ENCODE measurements at places on chromosomes 4 and X.

DNA sequence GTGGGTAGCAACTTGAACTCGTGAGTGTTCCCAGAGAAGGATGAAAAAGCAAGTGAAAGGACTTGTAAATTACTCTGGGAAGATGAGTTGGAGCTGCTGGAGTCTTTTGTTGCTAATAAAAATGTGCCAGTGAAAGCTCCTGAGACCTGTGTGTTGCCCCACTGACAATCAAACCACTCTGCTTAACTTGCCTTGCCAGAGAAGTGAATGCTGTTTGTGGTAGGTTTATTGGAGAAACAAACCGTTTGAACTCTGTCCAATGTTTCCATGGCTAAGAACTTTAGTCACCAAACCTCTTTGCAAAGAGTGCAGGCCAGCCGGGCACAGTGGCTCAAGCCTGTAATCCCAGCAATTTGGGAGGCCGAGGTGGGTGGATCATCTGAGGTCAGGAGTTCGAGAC is 586.9 kb downstream of the PCDH7 start:
- DNase-seq: no peak

- no peak for DNase-seq
Observed at GRCh38 chr4:148077581-148077980, 345.7 kb downstream of the ARHGAP10 start.

GRCh38 chrX:132373610-132374009 is 115.2 kb downstream of the MBNL3 start:
- no peak for DNase-seq

DNA sequence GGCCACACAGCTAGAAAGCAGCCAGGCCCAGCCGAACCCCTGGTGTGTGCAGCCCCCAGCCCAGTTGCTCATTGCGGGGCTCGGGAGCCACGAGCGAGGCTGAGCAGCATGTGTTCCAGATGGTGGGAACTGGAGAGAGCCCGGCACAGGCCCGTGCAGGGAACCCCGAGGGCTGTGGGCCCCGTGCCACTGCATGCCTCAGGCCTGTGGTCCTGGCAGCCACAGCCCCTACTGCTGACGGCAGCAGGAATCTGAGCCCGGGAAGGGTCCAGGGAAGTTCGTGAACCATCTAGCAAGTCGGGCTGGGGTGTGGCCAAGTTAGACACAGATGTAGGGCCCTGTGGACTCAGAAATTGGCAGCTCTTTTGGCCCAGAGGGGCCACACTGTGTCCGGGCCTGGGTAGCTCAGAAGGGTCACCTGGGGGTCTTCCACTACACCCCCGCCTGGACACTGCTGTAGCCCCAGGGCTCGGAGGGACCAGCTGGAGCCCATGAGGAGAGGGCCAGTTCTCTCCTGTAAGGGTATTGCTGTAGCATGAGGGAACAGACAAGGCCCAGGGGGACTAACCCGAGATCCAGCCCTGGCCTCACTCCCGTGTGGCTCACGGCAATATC is 12.1 kb downstream of the HTRA3 start:
- peak; percentile 86 for DNase-seq

GRCh38 chr4:2765832-2766526 is 9.8 kb upstream of the TNIP2 start:
- DNase-seq: no peak

DNA sequence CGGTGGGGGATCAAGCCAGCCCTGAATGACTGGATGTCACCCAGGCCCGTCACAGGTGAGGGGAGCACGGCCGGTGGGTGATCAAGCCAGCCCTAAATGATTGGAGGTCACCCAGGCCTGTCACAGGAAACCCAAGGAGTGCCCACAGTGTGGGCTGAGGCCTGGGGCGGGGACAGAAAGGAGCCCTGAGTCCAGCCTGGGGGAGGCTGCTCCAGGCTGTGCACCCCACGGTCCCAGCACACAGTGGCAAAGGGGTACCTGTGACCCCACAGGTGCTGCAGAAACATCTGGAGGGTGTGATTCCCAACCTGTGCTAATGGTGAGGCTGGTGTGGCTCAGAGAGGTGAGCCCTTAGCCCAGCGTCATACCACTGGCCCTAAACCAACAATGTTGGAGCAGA is 6.2 kb upstream of the CPLX1 start:
- no peak for DNase-seq

DNA sequence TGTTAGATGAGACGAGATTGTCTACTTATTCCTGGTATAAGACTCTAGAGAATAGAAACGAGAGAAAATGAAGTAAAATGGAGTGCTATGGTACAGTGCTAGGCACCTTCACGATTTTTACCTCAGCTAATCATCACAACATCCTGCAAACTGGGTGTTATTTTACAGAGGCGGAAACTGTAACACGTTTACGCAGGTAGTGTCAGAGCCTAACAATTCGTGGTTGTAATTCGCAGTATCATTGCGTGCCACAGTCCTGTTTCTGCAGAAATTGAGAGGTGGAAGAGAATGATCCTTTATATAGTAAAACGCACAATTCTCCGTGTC is 383 bp upstream of the TBC1D19 start:
- no peak for DNase-seq

DNA sequence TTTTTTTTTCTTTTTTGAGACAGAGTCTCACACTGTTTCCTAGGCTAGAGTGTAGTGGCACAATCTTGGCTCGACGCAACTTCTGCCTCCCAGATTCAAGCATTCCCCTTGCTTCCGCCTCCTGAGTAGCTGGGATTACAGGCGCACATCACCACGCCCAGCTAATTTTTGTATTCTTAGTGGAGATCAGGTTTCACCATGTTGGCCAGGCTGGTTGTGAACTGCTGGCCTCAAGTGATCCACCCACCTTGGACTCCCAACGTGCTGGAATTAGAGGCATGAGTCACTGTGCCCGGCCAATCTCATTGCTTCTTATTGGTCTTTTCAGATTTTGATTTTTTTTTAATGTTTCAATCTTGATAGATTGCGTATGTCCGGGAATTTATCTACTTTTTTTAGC is 124.4 kb downstream of the NBDY start:
- peak; percentile 70 for DNase-seq

DNA sequence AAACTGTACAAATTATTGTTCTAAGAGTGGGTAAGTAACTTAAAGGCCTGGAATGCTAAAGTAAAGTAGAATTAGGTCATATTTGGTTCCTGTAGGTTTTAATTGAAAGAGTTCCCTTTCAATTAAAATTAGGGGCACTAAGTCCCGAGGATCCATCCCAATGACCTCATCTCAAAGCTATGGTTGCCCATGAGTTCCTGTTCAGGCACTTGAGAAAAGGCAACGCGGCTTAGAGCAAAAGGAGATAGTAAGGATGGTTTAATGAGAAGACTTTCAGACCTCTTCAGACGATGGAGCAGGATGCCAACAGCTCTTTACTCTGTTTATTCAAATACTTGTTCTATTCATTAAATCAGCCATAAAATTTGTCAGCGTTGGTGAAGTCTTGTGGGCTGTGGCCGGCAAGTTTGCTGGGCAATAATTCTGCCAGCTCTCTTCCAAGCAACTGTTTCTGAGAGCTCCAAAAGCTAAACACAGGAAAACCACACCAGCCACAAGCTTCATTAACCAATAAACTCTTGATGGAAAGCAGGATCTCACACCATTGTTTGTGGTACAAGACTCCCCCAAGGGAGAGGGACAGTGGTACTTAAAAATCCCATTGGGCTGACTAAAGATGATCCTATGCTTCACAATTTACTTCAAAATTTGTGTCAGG is 167.4 kb downstream of the COL4A6 start:
- DNase-seq: peak; percentile 58

- no peak for DNase-seq
Observed at GRCh38 chrX:120269373-120270035, 18.9 kb downstream of the ZBTB33 start.

DNA sequence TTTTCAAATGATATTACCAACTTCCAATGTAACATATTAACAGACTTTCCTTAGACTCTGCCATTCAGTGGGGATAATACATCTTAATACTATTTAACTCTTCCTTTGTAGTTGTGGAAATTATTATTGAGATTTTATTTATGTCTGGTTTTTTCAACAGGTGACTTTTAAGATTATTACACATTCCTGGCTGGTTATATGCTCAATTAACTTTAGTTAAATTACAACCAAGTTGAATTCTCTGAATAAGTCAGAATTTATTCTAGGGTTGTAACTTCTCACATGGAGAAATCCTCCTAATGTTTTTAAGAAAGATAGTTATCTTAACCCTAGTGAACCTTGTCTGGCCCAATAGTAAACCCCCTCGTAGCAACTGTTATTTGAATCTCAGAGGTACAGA is 107.3 kb downstream of the SLC10A6 start:
- no peak for DNase-seq

GRCh38 chr4:98771959-98772632 is 113.7 kb upstream of the TSPAN5 start:
- no peak for DNase-seq

DNA sequence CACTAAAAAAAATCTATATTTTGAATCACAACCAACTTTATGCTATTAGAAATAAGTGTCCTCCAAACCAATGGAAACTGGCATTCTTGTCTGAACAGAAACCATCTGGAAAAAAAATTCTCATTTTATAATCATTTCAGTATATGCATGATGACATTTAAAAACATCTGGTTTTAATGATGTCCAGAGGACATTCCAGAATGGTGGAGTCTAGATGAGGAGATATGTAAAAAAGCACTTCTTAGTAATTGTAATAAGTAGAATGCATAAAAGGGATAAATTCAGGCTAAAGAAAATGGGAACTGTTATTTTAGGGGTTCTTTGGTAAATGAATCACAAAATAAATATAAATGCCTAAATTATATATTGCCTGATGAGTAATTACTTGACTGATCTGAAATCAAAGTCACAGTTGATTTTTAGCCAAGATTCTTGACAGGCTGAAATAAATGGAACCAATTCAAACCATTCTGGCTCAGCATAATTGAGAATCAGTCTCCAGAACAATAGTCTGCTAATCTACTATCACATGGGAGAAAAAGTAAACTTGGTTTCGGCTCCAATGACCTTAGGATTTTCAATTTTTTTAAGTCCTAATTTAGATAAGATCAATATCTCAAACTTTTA is 636.6 kb downstream of the FAT4 start:
- peak; percentile 2 for DNase-seq

GRCh38 chr4:30920043-30920442 is 199.9 kb downstream of the PCDH7 start:
- DNase-seq: no peak

GRCh38 chr4:742742-743311 is 37.2 kb downstream of the PCGF3 start:
- peak; percentile 28 for DNase-seq

GRCh38 chr4:159582685-159583084 is 479.8 kb downstream of the RAPGEF2 start:
- DNase-seq: no peak

GRCh38 chr4:177128306-177128705 is 181.4 kb upstream of the NEIL3 start:
- peak; percentile 20 for DNase-seq

- peak; percentile 75 for DNase-seq
Observed at GRCh38 chrX:153766098-153766817, 2.2 kb downstream of the PLXNB3 start.

GRCh38 chrX:71910986-71911730 is 513 bp downstream of the NHSL2 start:
- DNase-seq: no peak

GRCh38 chr4:73918058-73918457 is 48.9 kb downstream of the CXCL1 start:
- no peak for DNase-seq

- no peak for DNase-seq
Observed at GRCh38 chr4:81664079-81664478, 192.4 kb upstream of the RASGEF1B start.

DNA sequence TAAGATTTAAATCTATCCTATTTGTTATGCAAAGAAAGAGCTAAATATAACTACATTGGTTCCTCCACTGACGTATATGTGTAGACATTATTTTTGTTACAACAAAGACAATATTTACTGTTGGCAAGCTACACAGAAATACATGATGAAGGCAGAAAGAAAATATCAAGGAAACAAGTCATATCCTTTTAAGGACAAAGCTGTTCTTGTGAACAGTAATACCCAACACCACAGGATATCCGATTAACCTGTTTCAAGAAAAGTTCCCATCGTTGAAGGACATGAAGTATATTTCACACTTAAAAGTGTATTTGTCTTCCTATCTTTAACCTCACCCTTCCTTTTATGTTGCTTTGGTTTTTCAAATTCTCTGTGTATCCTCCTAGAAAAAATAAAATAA is 235.8 kb upstream of the AADAT start:
- DNase-seq: no peak

- DNase-seq: no peak
Observed at GRCh38 chrX:150094996-150095395, 156.7 kb upstream of the EOLA2 start.

- no peak for DNase-seq
Observed at GRCh38 chr4:83631066-83631465, 95.2 kb downstream of the GPAT3 start.

- DNase-seq: peak; percentile 64
Observed at GRCh38 chr4:137664046-137664387, 131.7 kb upstream of the PCDH18 start.

GRCh38 chrX:71667328-71668247 is at the start of gene LOC101059915:
LOC101059915 (plus strand) TSS chrX:71667546.
- no peak for DNase-seq

- DNase-seq: peak; percentile 7
Observed at GRCh38 chr4:89586864-89587263, 250.1 kb downstream of the SNCA start.

- no peak for DNase-seq
Observed at GRCh38 chr4:108109997-108110416, 58.7 kb downstream of the LEF1 start.

DNA sequence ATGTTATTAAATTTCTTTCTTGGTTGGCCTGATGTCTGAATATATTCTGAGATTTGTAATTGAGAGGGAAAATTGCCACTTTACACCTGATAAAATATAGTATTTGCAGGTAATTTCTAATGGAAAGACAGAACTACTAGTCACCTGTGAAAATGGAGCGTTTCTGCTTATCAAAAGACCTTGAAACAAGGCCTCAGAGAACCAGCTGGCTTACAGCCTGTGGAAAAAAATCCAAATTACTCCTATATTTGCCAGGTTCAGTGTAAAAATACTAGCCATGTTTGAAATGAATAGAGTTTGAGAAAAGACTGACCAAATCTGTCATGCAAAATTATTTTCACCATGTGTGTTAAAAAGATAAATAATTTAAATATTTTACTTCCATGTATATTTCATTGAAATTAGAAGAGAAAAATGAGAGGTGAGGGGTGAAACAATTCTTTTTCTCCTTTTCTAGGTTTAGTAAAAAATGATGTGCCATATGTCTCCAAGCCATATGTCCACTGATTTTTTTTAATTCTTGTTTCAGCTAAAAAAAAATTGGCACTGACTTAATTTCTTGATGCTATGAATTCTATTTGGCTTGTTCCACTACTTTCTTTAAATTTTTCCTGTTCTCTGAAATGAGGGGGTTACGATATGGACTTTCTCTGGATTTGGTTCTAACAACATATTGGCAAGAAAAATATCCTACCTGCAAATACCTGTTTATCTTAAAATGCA is 464.9 kb downstream of the GRXCR1 start:
- no peak for DNase-seq
